ENCODE measurements at places on chromosomes 5 and 9.

DNA sequence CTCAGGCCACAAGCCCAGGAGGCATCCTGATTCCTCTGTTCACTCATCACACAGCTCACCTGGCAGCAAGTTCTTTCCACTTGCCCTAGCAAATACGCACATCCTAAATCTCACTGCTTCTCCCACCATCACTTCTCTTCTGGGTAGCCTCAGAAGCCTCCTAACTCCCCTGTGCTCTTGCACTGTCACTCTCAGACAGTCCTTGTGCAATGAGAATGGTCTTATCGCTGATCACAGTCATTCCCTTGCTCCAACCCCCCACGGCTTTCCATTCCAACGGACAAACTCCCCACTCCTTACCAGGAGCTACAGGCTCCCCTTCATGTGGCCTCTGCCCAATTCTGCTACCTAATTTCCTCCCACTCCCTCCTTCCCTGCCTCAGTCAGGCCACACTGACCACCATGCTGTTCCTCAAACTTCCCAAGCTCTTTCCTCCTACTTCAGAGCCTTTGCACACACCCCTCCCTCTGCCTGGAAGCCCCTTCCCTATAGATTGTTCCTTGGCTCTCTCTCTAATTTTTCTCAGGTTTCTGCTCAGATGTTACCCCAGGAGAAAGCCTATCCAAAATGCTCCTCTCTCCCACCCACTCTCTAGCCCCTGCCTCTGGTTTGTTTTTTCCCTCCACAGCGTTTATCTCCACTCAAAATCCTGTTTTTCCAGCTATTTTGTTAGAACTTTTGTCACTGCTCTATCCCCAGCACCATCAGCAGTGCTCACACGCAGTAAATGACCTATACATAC, 34.1 kb upstream of the TNFAIP8 start:
- no peak for DNase-seq

GRCh38 chr9:79883073-79883645, 311.4 kb downstream of the TLE4 start:
- no peak for DNase-seq

DNA sequence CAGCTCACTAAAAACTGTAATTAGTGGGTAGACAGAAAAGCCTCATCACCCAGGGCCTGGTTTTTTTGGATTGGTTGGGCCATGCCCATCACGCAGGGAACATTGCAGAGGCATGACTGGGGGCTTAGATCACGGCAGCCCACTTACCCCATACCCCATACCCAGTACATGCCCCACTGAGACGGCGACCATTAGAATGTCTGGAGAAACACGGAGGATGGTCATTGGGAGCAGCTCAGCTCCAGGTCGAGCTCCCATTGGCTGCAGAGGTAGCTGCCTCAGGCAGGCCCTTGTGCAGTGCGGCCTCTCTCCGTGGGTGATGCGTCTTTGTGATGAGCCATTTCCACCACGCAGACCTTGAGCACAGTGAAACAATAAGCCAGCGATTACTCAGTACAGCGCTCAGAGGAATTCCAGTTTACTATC, 204.0 kb downstream of the GADD45G start:
- DNase-seq, result no peak

- no peak for DNase-seq
Observed at GRCh38 chr9:16866587-16866986, 3.9 kb downstream of the BNC2 start.

- no peak for DNase-seq
Observed at GRCh38 chr5:159050316-159051143, 49.2 kb downstream of the EBF1 start.

- no peak for DNase-seq
Observed at GRCh38 chr9:33135031-33135461, 32.1 kb downstream of the B4GALT1 start.

DNA sequence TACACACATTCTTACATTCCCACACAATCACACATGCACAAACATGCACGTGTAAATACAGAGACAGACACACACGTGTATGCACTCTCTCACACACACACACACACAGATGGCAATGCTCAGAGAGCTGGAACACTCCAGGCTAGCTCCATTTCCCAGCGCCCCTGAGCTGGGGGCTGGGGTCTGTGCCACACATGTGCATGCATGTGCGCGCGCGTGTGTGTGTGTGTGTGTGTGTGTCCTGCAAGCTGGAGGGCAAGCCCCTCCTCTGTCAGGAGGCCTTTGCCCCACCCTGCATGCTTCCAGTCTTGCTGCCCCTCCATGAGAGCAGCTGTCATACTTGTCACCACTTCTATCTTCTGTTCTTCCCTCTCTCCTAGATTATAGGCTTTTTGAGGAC, 16.6 kb upstream of the S1PR3 start:
- no peak for DNase-seq

GRCh38 chr5:74040811-74041491, 415.0 kb downstream of the ARHGEF28 start:
- DNase-seq, result no peak

- no peak for DNase-seq
Observed at GRCh38 chr9:84756731-84757130, 87.2 kb downstream of the NTRK2 start.

GRCh38 chr9:37105234-37105633, 15.1 kb upstream of the ZCCHC7 start:
- DNase-seq, result no peak

DNA sequence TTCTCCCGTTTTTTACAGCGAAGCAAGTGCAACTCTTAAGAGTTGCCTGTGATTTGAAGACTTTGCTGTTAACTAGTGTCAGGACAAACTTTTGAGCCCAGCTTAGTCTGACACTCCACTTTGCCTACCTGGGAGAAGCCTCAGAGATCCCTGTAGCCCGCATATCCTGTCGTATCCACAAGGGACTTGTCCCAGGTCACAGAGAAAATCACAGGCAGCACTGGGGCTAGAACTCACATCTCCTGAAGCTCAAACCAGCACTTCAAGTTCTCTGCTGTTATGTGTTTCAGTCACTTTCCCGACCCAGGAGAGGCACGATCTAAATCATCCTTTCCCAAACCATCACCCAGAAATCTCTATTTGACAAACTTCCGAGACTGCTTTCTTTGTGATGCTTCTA, 584.5 kb downstream of the ACTL7B start:
- DNase-seq, result no peak

DNA sequence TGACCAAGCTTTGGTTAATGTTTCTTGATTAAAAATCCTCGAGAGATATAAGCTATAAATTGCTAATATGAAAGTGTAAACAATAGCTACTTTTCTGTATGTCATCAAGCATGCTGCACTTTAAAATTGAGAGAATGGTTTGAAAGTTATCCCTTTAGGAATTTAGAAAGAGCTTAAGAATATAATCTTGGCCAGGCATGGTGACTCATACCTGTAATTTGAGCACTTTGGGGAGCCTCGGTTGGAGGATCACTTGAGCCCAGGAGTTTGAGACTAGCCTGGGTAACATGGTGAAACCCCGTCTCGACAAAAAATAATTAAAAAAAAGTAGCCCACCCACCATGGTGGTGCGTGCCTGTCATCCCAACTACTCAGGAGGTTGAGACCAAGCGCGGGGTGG, 12.2 kb upstream of the MROH2B start:
- no peak for DNase-seq

GRCh38 chr9:121736934-121737462, 85.6 kb downstream of the DAB2IP start:
- peak; percentile 75 for DNase-seq

DNA sequence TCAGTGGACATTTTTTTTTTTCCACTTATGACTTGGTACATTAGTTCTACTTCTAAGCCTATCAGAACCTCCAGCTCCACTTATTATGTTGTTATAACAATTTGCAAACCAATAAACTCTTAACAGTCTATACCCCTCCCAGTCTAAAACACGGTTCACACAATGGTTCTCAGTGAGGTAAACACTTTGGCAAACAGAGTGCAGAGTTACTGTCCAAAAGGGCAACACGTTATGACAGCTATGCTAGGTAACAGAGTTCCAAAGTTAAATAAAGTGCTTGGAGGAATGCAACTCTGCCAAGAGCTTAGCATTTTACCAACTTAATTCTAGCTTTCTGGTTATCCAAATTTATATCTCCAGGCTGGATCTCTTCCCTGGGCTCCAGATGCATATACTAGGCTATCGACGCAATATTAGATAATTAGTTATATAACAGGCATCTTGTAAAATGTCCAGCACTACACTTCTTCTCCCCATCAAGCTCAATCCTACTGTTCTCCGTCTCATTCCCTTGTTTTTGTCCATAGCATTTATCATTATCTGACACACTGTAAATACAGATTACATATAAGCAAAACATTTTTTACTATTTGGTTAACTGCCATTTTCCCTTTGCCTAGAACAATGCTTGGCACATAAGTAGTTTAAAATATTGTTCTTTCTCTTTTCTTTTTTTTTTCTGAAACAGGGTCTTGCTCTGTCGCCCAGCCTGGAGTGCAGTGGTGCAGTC, 14.3 kb downstream of the FNBP1 start:
- no peak for DNase-seq

GRCh38 chr9:31412081-31412480, 972.4 kb upstream of the ACO1 start:
- no peak for DNase-seq

- no peak for DNase-seq
Observed at GRCh38 chr9:103661663-103662062, 432.4 kb upstream of the SMC2 start.

GRCh38 chr9:127194881-127195713, 69.5 kb upstream of the GARNL3 start:
- DNase-seq, result peak; percentile 65

GRCh38 chr5:1879292-1880263, 3.1 kb downstream of the IRX4 start:
- DNase-seq, result no peak

DNA sequence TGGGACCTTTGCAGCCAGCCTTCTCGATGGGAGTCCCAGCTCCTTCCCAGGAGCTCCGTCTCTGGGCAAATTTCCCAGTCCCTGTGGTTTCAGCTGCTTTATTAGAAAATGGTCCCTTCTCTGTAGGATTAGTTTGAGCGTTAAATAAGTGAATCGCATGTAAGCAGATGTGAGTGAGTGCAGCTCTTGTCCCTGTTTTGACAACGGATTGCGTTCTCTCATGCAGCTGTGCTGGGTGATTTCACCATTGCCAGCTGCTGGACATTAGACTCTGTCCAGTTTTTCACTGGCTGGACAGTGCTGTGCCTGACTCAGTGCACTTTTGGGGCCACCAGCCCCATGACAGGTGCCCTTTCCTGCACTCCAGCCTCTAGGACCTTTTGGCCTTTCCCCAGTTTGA, 11.6 kb upstream of the CEL start:
- DNase-seq, result no peak

- no peak for DNase-seq
Observed at GRCh38 chr9:33461492-33461891, 12.2 kb downstream of the NOL6 start.

- DNase-seq, result no peak
Observed at GRCh38 chr5:66747607-66748006, 151.4 kb downstream of the MAST4 start.

- DNase-seq, result no peak
Observed at GRCh38 chr9:131490514-131490913, 12.2 kb upstream of the POMT1 start.

DNA sequence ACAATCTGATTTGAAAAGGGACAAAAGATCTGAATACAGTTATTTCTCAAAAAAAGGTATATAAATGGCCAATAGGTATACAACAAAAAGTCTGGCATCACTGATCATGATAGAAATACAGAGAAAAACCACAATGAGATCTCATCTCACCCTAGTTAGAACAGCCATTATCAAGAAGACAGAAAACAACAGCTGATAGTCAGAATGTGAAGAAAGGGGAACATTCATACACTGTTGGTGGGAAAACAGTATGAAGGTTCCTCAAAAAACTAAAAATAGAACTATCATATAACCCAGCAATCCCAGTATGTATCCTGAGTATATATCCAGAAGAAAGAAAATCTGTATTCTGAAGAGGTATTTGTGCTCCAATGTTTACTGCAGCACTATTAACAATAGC, 75.7 kb upstream of the OR2K2 start:
- no peak for DNase-seq

- no peak for DNase-seq
Observed at GRCh38 chr5:40995801-40996586, 75.1 kb downstream of the MROH2B start.
